Activated naive CD4-positive, alpha-beta T cell treated with anti-CD3 and anti-CD28 coated beads, Interleukin-2, amount 50 U/mL, for 72 hours (primary cell): ENCODE measurements at places on chromosomes 7 and 10.
A peak's percentile ranks its signal among the peaks of the same experiment; 100 is the strongest.

- DNase-seq: peak; percentile 49
Measured at GRCh38 chr10:100982916-100983830, 4.1 kb downstream of the MRPL43 start.

- DNase-seq: no peak
Measured at GRCh38 chr10:98186681-98187080, 52.2 kb downstream of the R3HCC1L start.

DNA sequence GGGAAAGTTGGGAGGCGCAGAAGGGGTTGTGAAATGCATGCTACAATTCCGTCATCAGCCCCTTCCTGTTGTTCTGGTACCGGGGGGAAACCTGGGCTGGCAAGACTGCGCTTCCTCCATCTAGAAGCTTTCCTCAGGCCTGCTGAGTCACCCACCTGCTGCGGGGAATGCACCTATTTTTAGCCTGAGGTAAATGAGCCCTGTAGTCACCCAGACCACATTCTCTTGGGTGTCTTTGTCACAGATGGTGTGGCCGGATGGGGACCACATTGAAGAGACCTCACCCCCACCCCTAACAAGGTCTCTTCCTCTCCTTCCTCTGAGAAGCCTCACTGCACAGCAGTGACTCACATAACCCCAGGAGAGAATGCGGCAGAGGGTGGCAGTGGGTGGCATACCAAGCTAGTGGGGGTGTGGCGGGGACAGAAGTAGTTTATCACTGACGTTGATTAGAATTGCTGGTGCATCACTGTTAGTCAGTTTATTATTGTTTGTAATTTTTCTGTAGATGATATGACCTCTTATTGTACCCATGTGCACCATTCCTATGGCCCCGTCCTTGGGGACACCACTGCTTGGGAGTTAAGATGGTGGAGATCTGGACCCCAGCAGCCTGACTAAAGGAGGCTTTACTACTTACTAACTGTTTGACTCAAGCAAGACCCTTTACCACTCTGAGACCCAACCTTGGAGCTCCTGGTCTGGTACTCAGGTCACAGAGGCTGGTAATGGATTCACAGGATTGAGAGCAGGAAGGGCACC, 83.0 kb upstream of the DUSP5 start:
- DNase-seq: peak; percentile 95

DNA sequence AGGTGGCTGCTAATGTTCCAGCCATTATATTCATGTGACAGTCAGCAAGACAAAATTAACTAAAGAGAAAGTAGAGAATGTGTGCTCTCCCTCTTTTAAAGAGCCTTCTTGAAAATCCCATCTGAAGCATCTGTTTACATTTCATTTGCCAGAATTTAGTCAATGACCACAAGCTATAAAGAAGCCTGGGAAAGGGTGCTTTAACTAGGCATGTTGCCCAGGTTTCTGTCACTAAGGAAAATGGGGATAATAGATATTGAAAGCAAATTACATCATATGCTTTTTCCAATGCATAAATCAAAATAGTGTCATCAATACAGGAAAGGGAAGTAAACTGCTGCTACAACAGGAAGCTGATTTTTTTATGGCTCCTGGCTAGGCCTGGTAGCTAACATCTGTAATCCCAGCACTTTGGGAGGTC, 67.7 kb downstream of the ELAPOR2 start:
- no peak for DNase-seq

GRCh38 chr7:47957156-47957555, 8.9 kb upstream of the PKD1L1 start:
- no peak for DNase-seq

GRCh38 chr7:32588657-32589056, 93.4 kb downstream of the AVL9 start:
- DNase-seq: no peak

- no peak for DNase-seq
Measured at GRCh38 chr7:41508755-41509154, 194.1 kb downstream of the INHBA start.

DNA sequence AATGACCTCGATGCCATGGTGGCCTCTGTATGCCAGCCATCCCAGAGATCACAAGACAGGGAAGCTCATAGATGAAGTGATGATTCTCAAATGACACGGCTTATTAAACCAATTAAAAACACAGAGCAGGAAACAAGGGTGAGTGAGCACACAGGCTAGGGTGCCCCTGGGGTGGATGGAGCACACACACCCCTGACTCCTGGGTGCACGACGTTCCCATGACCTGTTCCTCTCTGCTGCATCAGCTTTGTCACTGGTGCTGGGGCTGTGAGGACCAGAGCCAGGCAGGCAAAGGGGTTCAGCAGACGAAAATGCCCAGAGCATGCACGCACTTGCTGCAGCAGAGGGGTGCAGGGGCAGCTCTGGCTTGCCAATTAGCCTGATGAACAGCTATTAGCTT, 86.5 kb upstream of the LRRC4 start:
- no peak for DNase-seq

DNA sequence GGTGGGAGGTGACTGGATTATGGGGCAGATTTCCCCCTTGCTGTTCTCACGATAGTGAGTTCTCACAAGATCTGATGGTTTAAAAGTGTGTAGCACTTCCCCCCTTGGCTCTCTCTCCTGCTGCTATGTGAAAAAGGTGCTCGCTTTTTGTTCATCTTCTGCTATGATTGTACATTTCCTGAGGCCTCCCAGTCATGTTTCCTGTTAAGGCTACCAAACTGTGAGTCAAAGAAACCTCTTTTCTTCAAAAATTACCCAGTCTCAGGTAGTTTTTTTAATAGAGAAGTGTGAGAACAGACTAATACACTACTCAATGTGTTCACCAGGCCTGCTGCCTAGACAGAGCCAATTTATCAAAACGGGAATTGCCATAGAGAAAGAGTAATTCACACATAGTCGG, 49.7 kb downstream of the SDHAF3 start:
- DNase-seq: no peak

DNA sequence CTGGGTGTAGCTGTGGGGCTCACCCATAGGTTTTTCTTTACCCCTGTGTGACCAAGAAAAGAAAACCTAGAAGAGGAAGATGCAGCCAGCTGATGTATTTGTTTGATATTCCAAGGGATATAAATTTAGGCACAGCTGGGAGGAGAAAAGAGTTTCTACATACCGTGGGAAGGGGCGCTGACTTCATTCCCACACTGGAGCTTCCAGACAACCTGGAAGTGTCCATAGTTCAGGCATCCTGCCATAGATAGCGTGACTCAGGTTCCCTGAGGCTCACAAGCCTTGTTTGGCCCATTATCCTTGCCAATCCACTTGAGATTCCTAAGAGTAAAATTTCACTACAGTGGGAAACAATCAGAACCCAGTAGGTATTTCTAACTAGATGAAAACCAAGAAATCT, 371.7 kb upstream of the NRP1 start:
- no peak for DNase-seq

DNA sequence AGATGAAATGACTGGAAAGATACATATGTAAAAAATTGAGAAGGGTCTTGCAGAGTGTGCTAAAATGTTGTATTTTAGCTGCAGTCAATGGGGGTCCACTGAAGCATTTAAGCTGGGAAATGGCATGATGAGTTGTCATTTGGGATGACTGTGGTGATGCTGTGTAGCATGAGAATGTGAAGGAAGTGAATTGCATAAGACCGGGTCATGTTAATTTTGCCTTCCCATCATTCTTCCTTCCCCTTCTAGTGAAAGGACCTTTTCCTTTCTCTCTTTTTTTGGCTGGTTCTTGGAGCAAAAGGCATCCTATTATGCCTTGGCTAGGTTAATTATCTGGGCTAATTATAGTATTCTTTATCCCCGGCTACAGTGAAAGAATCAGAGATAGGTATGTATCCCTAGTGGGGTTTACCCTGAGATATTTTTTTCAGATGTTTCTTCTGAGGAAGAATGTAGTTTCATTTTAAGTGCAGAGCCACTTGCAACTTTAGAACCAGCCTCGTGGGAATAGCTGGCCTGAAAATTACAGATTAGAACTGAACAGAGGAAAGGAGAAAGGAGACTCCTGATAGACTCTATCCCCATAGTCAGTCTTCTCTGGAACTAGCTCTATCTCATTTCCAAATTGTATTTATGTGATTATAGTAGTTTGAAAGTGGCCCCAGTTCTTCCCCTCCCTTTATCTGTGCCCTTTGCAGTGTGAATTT, 93.6 kb downstream of the HGF start:
- DNase-seq: no peak

- DNase-seq: no peak
Measured at GRCh38 chr10:47054974-47055373, 143.7 kb downstream of the PTPN20 start.

DNA sequence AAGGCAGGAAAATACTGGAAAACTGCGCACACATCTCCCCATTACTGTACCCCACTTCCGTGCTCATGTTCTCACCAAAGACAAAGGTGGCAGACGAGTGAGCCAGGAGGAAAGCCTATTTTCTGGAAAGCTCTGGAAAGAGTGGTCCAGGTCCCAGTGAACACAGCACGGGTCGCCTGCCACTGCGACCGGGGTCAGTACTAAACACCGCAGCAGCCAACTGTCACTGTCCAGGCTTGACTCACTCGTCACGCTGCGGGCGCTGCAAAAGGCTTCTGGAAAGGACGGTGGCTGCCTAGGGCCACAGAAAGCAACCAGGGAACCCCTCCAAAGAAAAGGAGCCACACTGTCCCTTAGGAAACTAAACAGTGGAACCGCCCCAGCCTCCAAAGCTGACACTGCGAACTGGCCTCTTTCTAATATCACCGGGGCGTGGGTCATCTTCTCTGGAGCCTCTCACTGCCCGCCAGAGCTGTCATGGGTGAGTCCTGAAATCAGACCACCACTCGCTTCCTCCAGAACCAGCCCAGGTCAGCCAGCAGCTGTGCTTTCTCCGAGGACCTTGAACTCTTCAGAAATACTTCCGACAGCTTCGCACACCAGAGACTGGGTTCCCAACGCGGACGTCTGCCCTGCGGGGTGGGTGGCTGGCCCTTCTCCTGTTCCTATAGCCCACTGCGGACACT, 4.0 kb downstream of the RADIL start:
- no peak for DNase-seq

GRCh38 chr10:86596266-86596665, 58.1 kb upstream of the OPN4 start:
- no peak for DNase-seq

- DNase-seq: no peak
Measured at GRCh38 chr10:79013406-79013987, 55.3 kb upstream of the ZMIZ1 start.

DNA sequence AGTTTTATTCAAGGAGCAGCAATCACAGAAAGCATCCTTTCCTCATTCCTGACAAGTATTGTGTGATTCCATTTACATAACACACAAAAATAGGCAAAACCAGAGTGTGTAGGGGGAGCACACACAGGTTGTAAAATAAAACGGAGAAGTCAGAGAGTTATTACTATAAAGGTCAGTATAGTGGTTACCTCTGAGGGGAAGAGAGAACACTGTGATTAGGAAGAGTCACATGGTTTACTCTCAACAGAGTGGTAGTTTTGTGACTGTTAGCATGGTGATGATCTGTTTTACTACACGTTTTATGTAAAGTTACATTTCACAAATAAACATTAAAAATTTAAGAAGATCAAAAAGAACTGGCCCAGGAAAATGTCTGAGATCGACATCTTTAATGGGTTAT, 74.6 kb downstream of the VPS41 start:
- DNase-seq: no peak

- no peak for DNase-seq
Measured at GRCh38 chr7:41027428-41028115, 675.3 kb downstream of the INHBA start.

DNA sequence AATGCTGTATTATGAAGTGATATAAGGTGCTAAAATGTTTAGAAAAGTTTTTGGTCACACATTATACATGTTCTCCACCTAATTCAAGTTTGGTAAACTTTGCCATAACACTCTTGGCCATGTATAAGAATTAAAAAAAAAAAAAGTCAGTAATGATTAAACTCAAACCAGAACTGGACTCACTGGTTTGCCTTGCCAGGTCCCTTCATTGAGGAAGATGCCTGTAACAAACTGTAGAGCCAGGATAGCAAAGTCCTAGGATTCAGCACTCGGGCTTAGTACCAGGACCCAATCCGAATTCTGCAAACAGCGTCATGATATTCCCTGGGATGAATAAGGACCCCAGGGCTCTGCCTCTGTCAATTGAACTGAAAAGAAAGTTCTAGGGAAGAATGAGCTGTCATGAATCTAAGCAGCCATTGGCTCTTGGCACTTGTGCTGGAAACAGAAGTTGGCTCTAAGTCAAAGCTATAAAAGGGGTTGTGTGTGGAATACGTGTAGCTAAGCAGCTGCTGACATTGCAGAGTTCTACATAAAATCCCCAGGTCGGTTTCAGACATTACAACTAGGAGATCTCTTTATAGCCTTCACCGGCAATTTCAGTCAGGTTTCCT, 216.9 kb downstream of the C7orf25 start:
- DNase-seq: no peak

DNA sequence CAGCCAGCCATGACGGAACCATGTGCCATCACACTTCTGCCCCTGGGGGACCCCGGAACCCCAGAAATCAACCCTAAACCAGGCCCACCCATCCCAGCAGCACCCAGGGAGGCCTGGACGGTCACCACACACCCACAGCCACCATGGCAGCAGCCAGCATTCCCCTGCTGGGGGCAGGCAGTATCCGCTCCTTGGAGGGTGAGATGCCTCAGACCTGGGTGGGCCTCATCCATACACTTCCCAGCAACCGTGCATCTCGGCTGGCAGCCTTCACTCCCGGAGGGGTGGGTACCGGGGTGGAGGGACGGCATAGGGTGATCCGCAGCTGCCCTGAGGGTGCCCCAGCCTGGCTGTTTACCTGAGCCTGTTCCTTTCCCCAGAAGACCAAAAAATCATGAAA, 69.1 kb upstream of the FAM20C start:
- no peak for DNase-seq

DNA sequence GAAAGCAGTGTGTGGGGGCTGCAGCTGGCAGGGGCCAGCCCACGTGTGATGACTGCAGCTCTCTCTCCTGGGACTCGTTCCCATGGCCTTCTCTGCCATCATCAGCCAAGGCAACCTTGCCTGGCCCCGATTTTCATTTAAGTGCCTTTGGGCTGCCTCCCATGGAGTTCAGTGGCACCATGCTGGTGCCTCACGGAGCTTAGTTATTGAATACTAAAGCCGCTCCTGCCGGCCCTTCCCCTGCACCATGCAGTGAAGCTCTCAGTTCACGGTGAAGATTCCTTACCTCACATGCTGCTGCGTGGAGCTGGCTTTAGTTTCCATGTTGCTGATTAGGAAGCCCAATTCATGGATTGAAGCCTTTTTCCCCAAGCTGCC, 141.5 kb upstream of the EEPD1 start:
- no peak for DNase-seq

DNA sequence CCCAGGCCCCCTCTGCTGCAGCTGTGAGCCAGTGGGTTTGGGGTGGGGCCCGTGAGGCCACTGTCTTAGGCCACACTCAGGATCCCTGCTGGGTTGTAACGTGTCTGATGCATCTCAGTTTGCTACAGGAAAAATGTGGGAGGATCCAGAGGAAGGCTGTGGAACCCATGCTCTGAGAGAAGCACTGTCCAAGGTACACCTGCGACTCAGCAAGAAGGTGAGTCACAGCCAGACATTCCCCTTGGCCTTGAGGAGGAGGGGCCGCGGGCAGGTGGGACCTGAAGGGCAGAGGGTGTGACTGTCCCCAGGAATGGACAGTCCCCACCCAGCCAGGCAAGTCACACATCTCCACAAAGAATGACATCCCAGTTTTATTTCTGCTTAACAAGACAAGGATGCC, 27.8 kb upstream of the C10orf120 start:
- DNase-seq: no peak

- DNase-seq: no peak
Measured at GRCh38 chr10:11959966-11960365, 82.6 kb downstream of the UPF2 start.
